ENCODE measurements at places on chromosomes 3 and 15. TPM values are rescaled to one million over a fixed set of nuclear protein-coding genes. Genes with fewer than 3 reads are reported as not detected.
A peak's percentile ranks its signal among the peaks of the same experiment; 100 is the strongest.

DNA sequence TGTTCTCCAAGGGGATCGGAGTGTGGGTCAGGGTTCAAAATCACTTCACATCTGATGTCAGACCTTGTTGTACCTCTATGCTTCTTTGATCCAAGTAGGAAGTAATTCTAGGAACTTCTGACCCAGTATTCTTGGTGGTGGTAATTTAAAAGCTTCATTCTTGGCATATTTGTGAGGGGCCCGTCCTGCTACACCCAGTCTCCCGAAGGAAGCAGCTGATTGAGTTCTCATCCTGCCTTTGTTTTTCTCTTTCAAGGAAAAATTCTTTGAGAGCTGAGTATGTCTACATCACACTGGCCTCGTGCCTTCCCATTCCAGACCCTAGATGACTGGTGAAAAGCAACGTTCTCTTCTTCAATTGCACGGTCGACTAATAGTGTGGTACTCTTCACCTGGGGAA is 234.4 kb upstream of the TPRG1 start:
- H3K27me3 ChIP-seq = no peaks in the 10 kb centered on the region
- H3K27ac ChIP-seq = no peak overlapping the region
- H3K4me3 ChIP-seq = no peak overlapping the region
- no peak for DNase-seq
- H3K4me1 ChIP-seq = peaks cover 17% of the 10 kb centered on the region
- no peaks in the 10 kb centered on the region for H3K36me3 ChIP-seq

Gene TM4SF18
- total RNA-seq = 23.4 TPM

- H3K27me3 ChIP-seq = no peaks in the 10 kb centered on the region
- H3K4me3 ChIP-seq = no peak overlapping the region
- H3K36me3 ChIP-seq = no peaks in the 10 kb centered on the region
- DNase-seq = no peak
- H3K27ac ChIP-seq = no peak overlapping the region
These were observed 61.7 kb downstream of the FAM227B start for GRCh38 chr15:49558929-49559328.

Gene HGD
- 50.8 TPM for total RNA-seq

GRCh38 chr3:156814295-156814694 is 11.9 kb upstream of the LEKR1 start:
- no peaks in the 10 kb centered on the region for H3K27me3 ChIP-seq
- no peaks in the 10 kb centered on the region for H3K36me3 ChIP-seq
- H3K4me1 ChIP-seq = peaks cover 11% of the 10 kb centered on the region
- H3K27ac ChIP-seq = no peak overlapping the region
- DNase-seq = no peak

DNA sequence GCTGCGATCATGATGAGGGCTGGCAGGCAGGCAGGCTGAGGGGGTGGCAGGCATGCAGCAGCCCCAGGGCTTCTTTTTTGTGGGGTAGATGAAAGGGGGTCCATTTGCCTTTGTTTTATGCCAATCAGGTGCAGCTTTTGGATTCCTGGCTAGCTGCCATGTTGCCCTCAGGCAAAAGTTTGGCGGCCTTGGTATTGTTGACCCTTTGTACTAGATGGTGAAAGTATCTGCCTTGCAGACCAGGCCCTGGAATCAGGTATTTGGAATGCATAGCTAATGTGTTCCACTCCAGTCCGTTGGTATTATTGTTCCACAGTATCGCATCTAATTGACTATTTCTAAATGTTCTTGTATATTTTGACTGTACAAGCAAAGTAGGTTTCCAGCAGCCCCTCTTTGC is 35.0 kb downstream of the EEFSEC start:
- no peaks in the 10 kb centered on the region for H3K27me3 ChIP-seq
- no peak overlapping the region for H3K27ac ChIP-seq
- no peak overlapping the region for H3K4me3 ChIP-seq
- peaks cover 10% of the 10 kb centered on the region for H3K4me1 ChIP-seq
- peak; percentile 17 for DNase-seq
- no peaks in the 10 kb centered on the region for H3K36me3 ChIP-seq

Gene GPR171
- total RNA-seq = 8.7 TPM

GRCh38 chr3:11996480-11996879 is 7.7 kb upstream of the SYN2 start:
- DNase-seq = no peak
- H3K27me3 ChIP-seq = no peaks in the 10 kb centered on the region
- H3K4me3 ChIP-seq = no peak overlapping the region
- no peaks in the 10 kb centered on the region for H3K36me3 ChIP-seq

DNA sequence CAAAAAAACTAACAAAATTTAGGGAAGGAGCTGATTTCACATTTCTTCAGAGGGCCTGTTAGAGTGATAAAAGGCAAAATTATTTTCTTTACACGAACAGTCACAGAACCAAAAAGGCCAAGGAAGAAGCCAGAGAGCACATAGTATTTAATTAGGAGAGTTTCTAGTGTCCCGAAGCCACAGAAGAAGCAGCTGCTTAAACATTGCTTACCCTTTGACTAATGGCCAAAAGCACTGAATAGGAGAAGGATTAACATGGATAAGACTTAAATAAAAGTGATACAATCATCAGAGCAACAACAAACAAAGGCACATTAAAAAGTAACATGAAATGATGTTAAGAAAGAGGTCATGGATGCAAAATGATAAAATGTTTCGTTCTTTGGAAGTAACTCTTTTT is 98.6 kb downstream of the CHL1 start:
- no peak overlapping the region for H3K27ac ChIP-seq
- DNase-seq = no peak

Gene ZNF445
- total RNA-seq = 9.2 TPM

DNA sequence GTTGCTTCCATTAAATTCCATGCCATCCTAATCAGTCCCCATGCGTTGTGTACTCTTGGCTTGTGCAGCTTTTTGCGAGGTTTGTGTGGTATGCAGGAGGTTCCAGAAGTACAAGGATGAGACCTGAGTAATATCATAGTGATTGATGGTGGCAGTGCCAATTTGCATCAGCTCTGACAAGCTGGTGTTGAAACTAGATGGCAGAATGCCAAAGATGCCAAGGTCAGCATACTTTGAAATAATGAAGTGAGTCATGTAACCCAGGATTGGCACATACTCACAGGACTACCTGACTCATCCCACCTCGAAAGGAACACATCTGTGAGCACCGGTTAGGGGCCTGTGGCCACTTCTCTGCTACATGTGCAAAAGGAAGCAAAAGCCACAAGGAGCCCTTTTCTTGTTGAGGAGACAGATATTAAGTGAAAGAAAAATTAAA is 14.3 kb downstream of the KAT2B start:
- DNase-seq = peak; percentile 60
- H3K27ac ChIP-seq = peak overlapping the region; percentile 72
- H3K36me3 ChIP-seq = no peaks in the 10 kb centered on the region
- H3K4me3 ChIP-seq = no peak overlapping the region

Gene BFSP2
- total RNA-seq = not detected

Gene SERINC4
- not detected for total RNA-seq

GRCh38 chr3:178833695-178834094 is 237.9 kb downstream of the ZMAT3 start:
- peak; percentile 57 for DNase-seq
- H3K4me1 ChIP-seq = peaks cover 6% of the 10 kb centered on the region
- H3K27ac ChIP-seq = no peak overlapping the region
- H3K36me3 ChIP-seq = no peaks in the 10 kb centered on the region
- H3K27me3 ChIP-seq = no peaks in the 10 kb centered on the region

Gene EAF2
- 6.0 TPM for total RNA-seq

DNA sequence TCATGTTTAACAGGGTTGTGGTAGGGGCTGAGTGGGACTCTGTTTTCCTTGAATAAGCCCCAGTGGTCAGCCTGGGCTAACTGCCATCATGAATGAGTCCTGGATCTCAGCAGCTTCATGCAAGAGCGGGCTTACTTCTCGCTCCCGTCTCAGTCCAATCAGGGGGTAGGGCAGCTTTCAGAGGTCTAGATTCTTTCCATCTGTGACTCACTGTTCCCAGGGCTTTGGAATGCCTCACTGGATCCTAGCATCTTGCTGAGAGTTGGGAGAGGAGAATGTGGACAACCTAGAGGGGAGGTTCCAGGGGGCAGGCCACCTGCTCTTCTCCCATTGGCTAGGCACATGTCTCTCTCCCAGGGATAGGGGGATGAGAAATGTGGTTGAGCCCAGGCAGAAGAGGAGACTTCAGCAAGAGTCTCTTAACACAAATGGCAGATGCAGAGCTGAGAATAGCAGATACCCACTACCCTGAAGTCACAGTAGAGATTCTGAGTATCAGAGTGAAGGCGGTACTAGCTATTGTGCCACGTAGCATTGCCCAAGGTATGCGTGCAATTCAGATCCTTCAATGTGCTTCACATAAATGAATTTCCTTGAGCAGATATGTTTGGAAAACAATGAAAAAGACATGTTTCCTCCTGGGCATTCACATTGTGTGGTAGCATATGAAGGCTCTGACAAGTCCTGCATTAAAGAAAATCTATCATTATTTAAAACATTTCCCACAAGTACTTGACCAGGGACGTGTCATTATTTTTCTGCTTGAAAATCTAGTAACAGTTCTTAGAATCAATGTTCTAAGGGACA is 257.7 kb upstream of the PROK2 start:
- peak; percentile 28 for DNase-seq
- H3K4me1 ChIP-seq = no peaks in the 10 kb centered on the region
- no peaks in the 10 kb centered on the region for H3K27me3 ChIP-seq
- H3K36me3 ChIP-seq = no peaks in the 10 kb centered on the region

Gene FYCO1
- total RNA-seq = 51.7 TPM

GRCh38 chr3:36447061-36447460 is 66.8 kb downstream of the STAC start:
- no peaks in the 10 kb centered on the region for H3K36me3 ChIP-seq
- no peak for DNase-seq
- H3K4me1 ChIP-seq = no peaks in the 10 kb centered on the region
- H3K27ac ChIP-seq = no peak overlapping the region
- H3K4me3 ChIP-seq = no peak overlapping the region
- H3K27me3 ChIP-seq = no peaks in the 10 kb centered on the region

DNA sequence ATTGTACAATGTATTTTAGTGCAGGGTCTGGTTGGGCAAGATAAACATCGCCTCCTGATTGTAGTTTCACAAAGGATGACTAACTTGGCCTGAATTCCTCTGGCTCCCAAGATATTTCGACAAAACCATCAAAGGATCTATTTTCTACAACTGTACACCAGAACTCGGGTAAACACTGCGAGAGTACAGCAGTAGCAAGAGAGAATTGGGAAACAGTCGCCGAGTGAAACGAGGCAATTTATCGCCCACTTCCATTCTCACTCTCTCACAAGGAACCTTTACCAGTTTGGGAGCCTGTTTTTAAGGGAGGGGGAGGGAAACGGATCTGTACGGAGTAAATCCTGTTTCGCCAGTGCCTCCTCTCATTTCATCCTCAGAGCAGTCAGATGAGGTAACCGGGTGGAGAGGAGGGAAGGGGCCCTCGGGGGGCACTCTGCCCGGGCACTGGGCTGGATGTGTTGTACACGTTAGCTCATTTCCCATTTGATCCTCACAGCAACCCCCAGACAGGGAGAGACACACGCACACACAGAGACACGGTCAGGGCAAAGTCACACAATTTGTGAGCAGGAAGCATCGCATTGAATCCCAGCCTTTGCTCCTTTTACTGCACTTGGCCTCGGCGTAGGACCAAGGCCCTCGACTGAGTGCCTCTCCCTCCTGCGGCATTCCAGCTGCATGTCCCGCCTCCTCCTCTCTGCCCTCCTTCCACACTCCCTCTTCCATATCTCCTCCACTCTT is 120.1 kb downstream of the LIPC start:
- no peaks in the 10 kb centered on the region for H3K36me3 ChIP-seq
- H3K4me1 ChIP-seq = peaks cover 12% of the 10 kb centered on the region
- H3K27me3 ChIP-seq = no peaks in the 10 kb centered on the region
- H3K4me3 ChIP-seq = no peak overlapping the region
- no peak overlapping the region for H3K27ac ChIP-seq

DNA sequence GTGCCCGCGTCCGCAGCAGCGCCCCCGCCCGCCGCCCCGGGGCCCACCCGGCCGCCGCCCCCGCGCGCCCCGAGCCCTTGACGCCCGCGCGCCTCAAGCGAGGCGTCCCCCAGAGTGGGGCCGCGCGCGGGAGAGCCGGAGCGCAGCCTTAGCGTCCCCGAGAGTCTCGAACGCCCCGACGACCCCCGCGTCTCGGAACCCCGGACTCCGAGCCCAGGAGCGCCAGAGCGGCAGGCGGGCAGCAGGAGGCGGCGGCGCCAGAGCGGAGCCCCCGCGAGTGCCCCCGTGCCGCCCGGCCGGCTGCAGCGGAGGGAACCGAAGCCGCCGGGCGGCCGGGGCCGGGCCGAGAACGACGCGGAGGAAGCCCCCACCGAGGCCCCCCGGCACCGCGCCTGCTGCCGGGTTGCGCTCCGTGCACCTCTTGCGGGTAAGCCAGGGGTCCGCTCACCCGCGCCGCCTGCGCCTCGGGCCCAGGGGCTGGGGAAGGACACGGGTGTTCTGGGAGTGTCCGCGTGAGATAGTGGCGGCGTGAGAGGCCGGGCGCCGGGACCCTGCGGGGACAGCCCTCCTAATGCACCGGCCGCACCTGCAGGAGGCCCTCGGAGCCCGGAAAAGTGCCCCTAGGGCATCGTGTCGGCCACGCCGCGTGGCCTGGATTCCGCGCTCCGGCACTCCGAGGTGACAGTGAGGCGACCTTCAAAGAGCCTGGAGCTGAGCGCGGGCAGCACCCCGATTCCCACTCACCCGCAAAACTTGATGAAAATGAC is 52.0 kb upstream of the ULK4 start:
- no peaks in the 10 kb centered on the region for H3K36me3 ChIP-seq
- peak overlapping the region; percentile 66 for H3K4me3 ChIP-seq
- no peaks in the 10 kb centered on the region for H3K27me3 ChIP-seq
- peak overlapping the region; percentile 90 for H3K27ac ChIP-seq

DNA sequence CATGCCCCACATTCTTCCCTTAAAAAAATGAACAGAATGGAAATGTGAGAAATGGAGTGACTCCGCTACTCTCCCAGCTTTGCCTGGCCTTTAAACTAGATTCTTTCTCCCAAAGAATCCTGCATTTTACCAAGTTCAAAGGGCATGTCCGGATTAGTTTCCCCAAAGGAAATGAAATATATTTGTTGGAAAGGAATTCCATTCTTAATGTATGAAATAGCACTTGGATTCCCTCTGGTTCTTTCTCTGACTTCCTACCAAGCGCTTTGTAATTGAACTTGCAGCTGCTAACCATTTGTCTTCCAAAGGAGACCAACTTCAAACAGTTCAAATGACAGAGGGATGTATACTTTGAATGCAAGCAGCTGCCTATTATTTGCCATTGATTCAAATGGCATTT is 18.9 kb downstream of the MAP2K1 start:
- no peaks in the 10 kb centered on the region for H3K36me3 ChIP-seq
- DNase-seq = no peak
- H3K4me3 ChIP-seq = no peak overlapping the region
- no peaks in the 10 kb centered on the region for H3K27me3 ChIP-seq

GRCh38 chr15:29952225-29952624 is 130.0 kb upstream of the TJP1 start:
- H3K4me1 ChIP-seq = no peaks in the 10 kb centered on the region
- no peak overlapping the region for H3K4me3 ChIP-seq
- H3K27me3 ChIP-seq = no peaks in the 10 kb centered on the region

- no peak overlapping the region for H3K4me3 ChIP-seq
- H3K4me1 ChIP-seq = no peaks in the 10 kb centered on the region
- no peaks in the 10 kb centered on the region for H3K27me3 ChIP-seq
- DNase-seq = no peak
- no peaks in the 10 kb centered on the region for H3K36me3 ChIP-seq
These were observed 63.8 kb upstream of the SNRPA1 start for GRCh38 chr15:101358895-101359294.

GRCh38 chr3:30495172-30496065 is 111.0 kb upstream of the TGFBR2 start:
- H3K4me1 ChIP-seq = peaks cover 4% of the 10 kb centered on the region
- H3K27ac ChIP-seq = peak overlapping the region; percentile 64
- no peaks in the 10 kb centered on the region for H3K27me3 ChIP-seq
- no peak overlapping the region for H3K4me3 ChIP-seq
- no peak for DNase-seq
- H3K36me3 ChIP-seq = no peaks in the 10 kb centered on the region

GRCh38 chr3:134079111-134079547 is 49.4 kb upstream of the SLCO2A1 start:
- no peak for DNase-seq
- H3K27me3 ChIP-seq = no peaks in the 10 kb centered on the region
- H3K27ac ChIP-seq = no peak overlapping the region
- H3K4me1 ChIP-seq = peaks cover 3% of the 10 kb centered on the region

Measured in thyroid gland (tissue), 4 donors.